Skin of body (tissue), 3 donors: ENCODE measurements at places on chromosomes 1 and 21.

DNA sequence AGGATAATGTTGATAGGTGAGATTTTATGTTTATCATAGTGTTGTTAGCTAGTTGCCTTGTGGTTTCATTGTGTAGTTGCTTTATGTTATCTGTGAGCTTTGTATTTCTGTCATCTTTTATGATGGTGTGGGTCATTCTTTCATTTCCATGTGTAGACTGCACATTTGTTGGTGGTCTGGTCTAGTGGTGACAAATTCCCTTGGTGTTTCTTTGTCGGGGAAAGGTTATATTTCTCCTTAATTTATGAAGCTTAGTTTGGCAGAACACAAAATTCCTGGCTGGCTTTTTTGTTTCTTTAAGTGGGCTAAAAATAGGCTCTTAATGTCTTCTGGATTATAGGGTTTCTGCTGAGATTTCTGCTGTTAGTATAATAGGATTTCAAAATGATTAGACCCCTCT is 347.2 kb upstream of the ADAMTS5 start:
- DNase-seq, result no peak

- DNase-seq, result no peak
Measured at GRCh38 chr1:66617362-66618184, 83.6 kb downstream of the SGIP1 start.

DNA sequence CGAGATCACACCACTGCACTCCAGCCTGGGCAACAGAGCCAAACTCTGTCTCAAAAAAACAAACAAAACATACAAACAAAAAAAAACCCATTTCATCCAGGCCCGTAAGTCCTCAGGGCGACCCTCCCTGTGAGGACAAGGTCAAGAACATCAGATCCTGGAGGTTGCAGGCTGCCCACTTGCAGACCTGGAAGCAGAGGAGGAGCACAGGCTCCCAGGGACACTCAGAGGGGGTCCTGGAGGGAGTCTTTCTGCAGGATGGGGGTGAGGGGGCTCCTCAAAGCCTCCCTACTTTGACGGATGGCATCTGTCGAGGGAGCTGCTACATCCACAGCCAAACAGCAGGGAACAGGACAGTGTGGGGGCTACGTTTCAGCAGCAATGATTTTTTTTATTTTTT is 47.2 kb downstream of the RIPK4 start:
- DNase-seq, result no peak

GRCh38 chr1:70966018-70966638 is 81.5 kb downstream of the PTGER3 start:
- DNase-seq, result no peak

DNA sequence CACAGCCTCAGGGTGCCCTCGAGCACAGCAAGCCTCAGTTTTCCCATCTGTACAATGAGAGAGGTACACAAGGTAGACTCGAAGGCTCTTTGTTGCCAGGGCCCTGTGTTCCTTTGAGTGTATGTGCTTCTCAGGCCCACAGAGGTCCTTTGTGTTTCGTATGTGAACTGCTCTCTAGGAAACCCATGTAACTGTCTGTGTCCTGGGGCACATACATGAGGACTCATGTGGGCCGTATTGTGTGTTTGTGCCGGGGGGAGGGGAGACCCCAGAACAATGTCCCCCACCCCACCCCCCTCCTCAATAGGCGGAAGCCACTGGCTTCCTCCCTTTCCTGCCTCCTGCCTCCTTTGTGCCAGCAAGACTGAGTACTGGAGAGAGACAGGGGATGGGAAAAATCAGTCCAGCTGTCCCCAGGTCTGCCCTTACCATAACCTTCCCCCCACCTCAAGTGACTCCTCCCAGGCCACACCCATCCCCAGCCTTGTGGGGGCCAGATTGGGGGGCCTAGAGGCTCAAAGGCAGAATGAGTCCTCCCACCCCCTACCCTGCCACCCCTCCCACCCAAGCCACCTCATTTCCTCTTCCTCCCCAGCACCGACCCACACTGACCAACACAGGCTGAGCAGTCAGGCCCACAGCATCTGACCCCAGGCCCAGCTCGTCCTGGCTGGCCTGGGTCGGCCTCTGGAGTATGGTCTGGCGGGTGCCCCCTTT is at the start of gene TIE1:
Gene TIE1 (plus strand): TSS at position 605 of the 717 bp plus-strand sequence. CDS start 90 bp downstream, at position 695.
- peak; percentile 21 for DNase-seq

GRCh38 chr1:157150631-157151030 is 12.4 kb upstream of the ETV3 start:
- DNase-seq, result no peak
